ENCODE measurements at places on chromosomes 4 and X.

- no peak for DNase-seq
Measured at GRCh38 chr4:36872679-36873078, 371.9 kb upstream of the NWD2 start.

DNA sequence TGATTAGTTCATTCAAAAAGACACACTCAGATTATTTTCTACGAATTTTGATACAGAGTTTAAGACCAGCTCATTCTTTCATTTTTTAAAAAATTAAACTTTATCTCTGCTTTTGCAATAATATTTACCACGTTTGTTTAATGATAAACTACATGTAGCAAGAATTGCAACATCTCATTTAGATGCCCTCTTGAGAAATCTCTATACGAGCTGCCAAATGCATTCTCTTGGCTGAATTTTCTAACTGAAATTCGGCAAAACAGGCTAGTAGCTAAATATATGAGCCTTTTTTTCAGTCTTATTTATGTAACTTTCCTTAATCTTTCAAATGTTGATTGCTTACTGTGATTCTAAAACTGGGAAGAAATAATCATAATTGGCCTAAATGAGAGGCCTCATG lies 2.1 kb upstream of the GC start:
- no peak for DNase-seq

DNA sequence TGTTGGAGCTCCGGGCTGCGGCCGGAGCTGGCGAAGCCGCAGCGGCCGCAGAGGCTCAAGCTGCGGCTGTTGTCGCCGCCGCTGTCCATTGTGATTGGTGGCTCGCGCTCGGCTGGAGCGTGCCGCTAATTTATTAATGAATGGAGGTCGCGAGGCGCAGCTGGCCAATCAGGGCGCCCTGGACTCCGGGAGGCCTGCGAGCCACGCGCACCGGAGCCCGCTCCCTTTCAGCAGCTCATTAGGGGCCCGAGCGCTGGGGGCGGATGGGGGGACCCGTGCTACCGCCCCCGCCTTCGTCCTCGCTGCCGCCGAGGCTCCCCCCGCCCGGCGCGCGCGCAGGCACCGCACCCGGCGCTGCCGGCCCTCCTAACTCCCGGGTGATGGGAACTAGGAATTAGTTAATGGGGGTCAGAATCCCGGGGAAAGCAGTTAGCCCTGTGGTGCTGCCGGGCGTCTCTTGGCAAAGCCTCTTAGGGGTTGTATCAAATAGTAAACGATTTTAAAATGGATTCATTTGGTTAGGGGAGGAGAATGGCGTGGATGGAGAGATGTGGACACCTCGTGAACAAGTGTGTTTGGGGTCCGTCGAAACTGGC lies 589 bp upstream of the NEUROG2 start:
- DNase-seq = no peak

DNA sequence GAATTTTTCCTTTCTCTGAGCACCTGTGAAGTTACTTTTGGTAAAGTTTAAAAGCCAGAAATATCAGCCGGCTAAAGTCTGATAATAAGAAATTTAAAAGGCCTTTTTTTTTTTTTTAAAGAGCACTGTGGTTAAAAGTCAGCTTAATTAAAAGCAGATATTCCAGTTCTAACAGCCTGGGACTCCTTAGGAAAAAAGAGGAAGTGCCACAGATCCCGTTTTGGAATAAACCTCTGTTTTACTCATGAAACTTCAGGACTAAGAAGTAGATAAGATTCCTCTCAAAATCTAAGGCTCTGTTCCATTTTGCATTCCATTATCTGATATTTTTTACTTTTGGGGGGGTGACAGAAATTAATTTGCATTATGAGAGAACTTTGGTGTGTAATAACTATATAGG lies 37.8 kb downstream of the ABCB7 start:
- no peak for DNase-seq

GRCh38 chrX:118216509-118216908 lies 99.9 kb upstream of the KLHL13 start:
- DNase-seq = peak; percentile 47

DNA sequence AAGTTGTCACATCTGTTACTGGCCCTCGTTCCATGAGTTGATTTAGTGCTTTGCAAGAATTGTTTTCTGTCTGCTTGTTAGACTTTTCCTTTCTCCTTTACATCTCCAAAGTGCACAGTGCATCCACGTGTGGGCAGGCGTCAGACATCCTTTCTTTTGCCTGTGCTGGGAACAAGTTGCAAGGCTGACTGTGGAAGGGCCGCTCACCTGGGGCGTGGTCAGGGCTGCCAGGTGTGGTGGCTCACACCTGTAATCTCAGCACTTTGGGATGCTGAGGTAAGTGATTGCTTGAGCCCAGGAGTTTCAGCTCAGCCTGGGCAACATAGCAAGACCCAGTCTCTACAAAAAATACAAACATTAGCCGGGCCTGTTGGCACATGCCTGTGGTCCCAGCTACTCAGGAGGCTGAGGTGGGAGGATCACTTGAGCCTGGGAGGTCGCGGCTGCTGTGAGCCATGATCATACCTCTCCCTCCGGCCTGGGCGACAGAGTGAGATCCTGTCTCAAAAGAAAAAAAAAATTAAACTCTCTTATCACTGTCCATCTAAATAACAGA lies 46.2 kb downstream of the RGS12 start:
- DNase-seq = no peak

- DNase-seq = no peak
Measured at GRCh38 chrX:132470831-132471230, 18.0 kb downstream of the MBNL3 start.

- DNase-seq = no peak
Measured at GRCh38 chrX:110108381-110108821, 105.5 kb downstream of the TMEM164 start.

- DNase-seq = no peak
Measured at GRCh38 chr4:153679486-153679885, 4.6 kb upstream of the TLR2 start.

GRCh38 chr4:156992943-156993342 lies 21.3 kb upstream of the PDGFC start:
- no peak for DNase-seq

GRCh38 chrX:5681159-5681558 lies 547.5 kb downstream of the NLGN4X start:
- DNase-seq = no peak

GRCh38 chr4:74230902-74231499 lies 73.1 kb downstream of the MTHFD2L start:
- DNase-seq = no peak

GRCh38 chrX:124518885-124519284 lies 172.5 kb downstream of the SH2D1A start:
- DNase-seq = no peak

- DNase-seq = no peak
Measured at GRCh38 chrX:128309311-128309710, 257.1 kb upstream of the ACTRT1 start.

GRCh38 chr4:113689394-113689793 lies 72.1 kb downstream of the CAMK2D start:
- no peak for DNase-seq

DNA sequence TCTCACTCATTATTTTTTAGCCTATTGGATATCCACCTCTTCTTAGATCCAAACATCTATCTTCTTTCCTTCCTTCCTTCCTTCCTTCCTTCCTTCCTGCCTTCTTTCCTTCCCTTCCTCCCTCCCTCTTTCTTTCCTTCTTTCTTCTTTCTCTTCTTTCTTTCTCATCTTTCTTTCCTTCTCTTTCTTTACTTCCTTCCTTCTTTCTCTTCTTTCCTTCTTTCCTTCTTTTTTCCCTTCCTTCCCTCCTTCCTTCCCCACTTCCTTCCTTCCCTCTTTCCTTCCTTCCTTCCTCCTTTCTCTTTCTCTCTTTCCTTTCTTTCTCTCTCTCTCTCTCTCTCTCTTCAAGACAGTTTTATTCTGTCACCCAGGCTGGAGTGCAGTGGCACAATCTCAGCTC lies 1239.8 kb downstream of the PCDH7 start:
- no peak for DNase-seq

DNA sequence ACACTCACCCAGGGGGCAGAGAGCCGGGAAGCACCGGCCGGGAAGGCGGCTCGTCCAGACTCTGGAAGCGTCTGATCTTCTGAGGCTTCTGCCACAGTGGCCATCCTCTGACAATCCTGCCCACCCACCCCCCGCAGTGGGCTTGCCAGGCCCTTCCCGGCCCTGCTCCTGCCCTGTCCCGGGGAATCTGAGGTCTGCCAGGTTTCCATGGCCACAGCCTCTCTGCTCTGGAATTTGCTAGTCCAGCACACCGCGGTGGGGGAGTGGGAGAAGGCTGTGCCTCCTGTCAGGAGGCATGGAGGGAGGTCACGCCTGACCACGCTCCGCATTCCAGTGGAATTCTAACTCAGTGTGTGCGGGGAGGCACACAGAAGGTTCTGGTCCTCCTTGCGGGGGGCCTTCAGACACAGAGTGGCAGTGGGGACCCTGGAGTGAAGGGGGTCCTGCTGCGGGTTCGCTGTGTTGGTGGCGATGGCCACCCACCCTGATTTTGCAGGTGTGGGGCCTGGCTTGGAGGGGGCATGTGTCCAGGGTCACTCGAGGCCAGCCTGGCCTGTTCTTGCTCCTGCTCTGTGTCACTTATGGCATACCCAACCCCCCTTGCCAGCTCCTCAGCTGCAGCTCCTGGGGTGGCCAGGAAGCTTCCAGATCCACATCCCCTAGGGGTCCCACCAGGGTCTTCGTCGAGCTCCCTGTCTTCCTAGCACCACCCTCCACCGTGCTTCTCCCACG lies 55.6 kb upstream of the ADRA2C start:
- no peak for DNase-seq

DNA sequence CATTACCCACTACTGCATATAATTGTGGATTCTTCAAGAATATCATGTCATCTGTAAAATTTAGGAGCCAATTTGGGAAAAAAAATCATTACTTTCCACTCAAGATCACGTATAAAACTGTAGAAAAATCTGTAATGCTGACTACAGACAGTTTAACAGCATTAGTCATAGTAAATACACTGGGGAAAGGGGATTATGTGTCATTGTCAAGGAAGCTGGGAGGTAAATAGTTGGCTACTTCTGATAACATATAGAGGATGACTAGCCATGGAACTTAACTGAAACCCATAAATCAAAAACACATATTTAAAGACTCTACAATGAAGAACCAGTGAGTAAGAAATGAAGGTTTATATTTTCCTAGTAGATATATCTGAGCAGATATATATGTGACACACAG lies 1666.4 kb upstream of the IGFBP7 start:
- no peak for DNase-seq

DNA sequence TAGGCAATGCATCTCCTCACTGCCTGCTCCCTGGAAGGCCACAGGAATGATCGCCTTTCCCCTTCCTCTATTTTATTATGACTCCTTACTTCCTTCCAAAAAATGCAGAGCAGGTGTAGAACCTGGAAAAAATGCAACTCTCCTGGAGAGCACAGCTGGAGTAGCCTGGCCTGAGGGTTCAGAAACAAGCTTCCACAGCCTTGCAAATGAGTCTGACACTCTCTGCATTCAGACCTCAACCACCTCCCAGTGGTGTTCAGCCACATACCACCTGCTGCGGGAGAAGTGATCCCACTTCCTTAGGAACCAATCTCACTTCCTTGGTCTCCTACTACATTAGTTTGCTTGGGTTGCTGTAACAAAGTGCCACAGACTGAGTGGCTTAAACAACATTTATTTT lies 368.1 kb upstream of the NOCT start:
- DNase-seq = no peak

DNA sequence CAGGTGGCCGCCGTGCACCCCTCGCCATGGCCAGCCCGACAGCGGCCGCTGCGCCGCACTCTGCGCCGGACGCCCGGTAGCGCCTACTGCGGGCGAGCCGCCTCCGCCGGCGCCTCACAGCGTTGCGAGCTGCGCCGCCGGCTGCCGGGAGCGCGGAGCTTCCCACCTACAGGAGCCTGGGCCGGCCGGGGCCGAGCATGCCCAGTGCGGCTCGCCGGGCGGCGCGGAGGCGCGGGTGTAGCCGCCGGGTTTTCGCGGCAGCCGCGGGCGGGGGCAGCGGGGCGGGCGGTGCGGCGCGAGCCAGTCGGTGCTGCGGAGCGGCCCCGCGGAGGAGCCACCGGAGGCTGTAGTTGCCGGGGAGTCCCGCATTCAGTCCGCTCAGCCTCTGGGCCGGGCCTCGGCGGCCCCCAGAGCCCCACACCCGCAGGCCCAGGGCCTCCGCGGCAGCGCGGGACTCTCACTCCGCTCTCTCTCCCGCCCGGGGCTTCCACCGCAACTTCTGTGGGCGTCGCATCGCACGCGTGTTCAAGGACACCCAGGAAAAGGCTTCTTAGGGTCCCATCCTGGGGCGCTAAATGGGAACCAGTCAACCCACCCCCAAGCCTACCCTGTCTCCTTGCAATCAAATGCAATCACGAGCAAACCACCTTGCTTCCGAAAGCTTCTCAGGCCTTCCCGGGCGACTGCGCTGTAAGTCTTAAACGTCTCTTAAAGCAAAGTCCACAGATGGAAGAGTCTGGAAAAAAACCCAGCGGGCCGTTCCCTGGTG lies at the start of gene MFAP3L:
Gene MFAP3L (minus strand): TSS at position 143 of the 769 bp plus-strand sequence. CDS start 20,518 bp downstream, outside the sequence.
- DNase-seq = peak; percentile 85

DNA sequence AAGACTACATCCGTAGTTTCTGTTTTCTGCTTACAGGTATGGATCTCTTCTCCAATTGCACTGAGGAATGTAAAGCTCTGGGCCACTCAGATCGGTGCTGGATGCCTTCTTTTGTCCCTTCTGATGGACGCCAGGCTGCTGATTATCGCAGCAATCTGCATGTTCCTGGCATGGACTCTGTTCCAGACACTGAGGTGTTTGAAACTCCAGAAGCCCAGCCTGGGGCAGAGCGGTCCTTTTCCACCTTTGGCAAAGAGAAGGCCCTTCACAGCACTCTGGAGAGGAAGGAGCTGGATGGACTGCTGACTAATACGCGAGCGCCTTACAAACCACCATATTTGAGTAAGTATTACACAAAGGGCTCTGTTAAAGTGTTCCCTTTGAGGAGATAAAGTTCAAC lies 13.8 kb downstream of the PCDH10 start:
- no peak for DNase-seq

DNA sequence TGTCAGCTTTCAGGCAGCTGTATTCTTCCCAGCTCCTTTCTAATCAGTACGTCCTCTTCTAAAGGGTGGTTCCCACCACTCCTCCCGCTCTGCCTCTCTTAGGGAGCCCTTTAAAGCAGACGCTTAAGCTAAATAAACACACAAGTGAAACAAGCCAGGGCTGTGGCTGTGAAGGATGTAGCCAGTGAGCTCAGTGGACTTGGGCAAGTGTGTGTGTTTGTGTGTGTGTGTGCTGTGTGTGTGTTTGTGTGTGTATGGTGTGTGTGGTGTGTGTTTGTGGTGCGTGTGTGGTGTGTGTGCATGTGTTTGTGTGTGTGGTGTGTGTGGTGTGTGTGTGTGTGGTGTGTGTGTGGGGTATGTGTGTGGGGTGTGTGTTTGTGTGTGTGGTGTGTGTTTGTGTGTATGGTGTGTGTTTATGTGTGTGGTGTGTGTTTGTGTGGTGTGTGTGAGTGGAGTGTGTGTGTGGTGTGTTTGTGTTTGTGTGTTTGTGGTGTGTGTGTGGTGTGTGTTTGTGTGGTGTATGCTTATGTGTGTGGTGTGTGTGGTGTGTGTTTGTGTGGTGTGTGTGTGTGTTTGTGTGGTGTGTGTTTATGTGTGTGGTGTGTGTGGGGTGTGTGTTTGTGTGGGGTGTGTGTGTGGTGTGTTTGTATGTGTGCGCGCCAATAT lies 283.3 kb downstream of the PTTG2 start:
- no peak for DNase-seq

- DNase-seq = no peak
Measured at GRCh38 chrX:46461660-46462191, 83.5 kb downstream of the ZNF674 start.

DNA sequence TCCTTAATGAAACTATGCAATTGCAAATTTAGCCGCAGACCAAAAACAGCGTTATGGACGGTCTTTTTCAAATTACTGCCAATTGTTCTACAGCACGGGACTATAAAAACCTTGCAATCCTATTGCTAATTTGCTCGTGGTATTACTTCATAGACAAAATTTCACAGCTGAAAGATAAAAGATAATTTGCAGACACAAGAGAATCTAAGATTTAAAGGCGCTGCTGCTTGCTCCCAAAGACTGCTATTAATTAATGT lies 1.4 kb upstream of the CAMK2D start:
- no peak for DNase-seq

Data from pancreas (tissue), 10 donors.